ENCODE measurements at places on chromosomes 3 and 15. TPM values are rescaled to one million over a fixed set of nuclear protein-coding genes. Genes with fewer than 3 reads are reported as not detected.
A peak's percentile ranks its signal among the peaks of the same experiment; 100 is the strongest.

Gene ISLR
- total RNA-seq = not detected

Gene B3GALNT1
- 17.3 TPM for total RNA-seq

Gene IL20RB
- 3.8 TPM for total RNA-seq

- no peaks in the 10 kb centered on the region for H3K36me3 ChIP-seq
- no peak overlapping the region for H3K4me3 ChIP-seq
- no peak for DNase-seq
- no peaks in the 10 kb centered on the region for H3K4me1 ChIP-seq
- no peak overlapping the region for H3K27ac ChIP-seq
Observed at GRCh38 chr15:70956201-70956995, 63.8 kb downstream of the LRRC49 start.

GRCh38 chr3:126267169-126267975, 87.0 kb upstream of the ALDH1L1 start:
- H3K36me3 ChIP-seq = no peaks in the 10 kb centered on the region
- H3K4me1 ChIP-seq = no peaks in the 10 kb centered on the region
- no peaks in the 10 kb centered on the region for H3K27me3 ChIP-seq
- peak overlapping the region; percentile 51 for H3K4me3 ChIP-seq
- peak; percentile 92 for DNase-seq

DNA sequence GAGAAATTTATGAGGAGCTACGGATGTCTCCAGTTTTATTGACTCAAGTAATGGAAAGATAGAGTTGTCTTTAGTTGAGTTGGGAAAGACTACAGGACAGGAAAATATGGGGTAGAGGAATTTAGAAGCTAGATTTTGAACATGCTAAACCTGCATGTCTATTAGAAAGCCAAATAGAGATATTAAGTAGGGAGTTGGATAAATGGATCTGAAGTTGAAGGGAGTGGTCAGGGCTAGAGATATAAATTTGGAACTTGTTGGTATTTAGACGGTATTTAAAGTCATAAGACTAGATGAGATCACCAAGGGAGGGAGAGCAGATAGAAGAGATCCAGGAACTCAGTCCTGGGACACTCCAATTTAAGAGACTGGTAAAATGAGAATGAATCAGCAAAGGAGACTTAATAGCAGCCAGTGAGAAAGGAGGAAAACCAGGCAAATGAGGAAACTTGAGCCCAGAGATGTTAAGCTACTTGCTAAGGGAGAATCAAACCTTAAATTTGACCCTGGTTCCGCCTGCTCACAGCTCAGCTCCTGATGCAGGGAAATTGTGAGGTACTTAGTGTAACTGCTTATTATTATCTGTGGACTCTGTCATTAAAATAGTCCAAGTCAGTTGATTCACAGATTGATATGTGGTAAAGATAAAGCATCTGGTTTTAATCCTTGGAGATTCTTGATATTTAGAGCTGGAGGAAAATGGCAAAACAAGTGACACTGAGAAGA, 35.8 kb downstream of the ABI3BP start:
- H3K27me3 ChIP-seq = no peaks in the 10 kb centered on the region
- no peaks in the 10 kb centered on the region for H3K36me3 ChIP-seq
- H3K27ac ChIP-seq = no peak overlapping the region
- no peak overlapping the region for H3K4me3 ChIP-seq
- H3K4me1 ChIP-seq = no peaks in the 10 kb centered on the region
- no peak for DNase-seq

- no peak for DNase-seq
- peaks cover 47% of the 10 kb centered on the region for H3K36me3 ChIP-seq
- H3K27me3 ChIP-seq = no peaks in the 10 kb centered on the region
- H3K4me1 ChIP-seq = peaks cover 55% of the 10 kb centered on the region
Observed at GRCh38 chr15:96334705-96335410, 4.4 kb downstream of the NR2F2 start.

GRCh38 chr15:80241508-80241907, 10.5 kb downstream of the CTXND1 start:
- DNase-seq = no peak
- H3K4me1 ChIP-seq = no peaks in the 10 kb centered on the region
- H3K36me3 ChIP-seq = no peaks in the 10 kb centered on the region
- H3K27ac ChIP-seq = no peak overlapping the region
- H3K27me3 ChIP-seq = peaks cover 20% of the 10 kb centered on the region

DNA sequence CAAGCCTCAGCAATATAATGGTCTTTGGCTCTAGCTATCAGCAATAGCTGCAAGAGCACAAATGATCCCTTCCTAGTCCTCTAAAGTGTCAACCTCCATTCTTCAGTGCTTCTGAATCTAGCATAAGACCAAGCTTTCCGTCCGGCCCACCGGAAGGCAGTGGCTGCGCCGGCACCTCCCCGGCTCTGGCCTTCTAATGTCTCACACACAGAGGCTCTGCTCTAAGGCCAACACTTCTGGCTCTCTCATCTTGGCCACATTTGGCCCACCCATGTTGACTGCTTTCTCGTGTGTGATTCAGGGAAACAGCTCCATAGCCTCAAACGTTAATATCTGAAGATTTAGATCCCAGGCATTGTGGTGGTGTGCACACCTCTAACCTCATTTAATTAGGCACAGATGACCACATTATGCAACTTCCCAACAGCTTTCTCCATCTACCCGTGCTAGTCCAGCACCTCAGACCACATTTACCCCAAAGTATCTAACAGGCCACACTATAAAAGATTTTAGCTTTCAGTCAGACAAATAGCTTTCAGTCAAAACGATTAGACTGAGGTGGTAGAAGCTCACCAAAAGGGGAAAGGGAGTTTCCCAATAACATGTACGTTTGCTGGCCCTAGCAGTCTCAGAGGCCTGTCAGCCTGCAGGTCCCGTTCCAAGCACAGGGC, 19.3 kb downstream of the SLC51A start:
- no peaks in the 10 kb centered on the region for H3K4me1 ChIP-seq
- H3K36me3 ChIP-seq = peaks cover 8% of the 10 kb centered on the region
- no peak overlapping the region for H3K4me3 ChIP-seq
- DNase-seq = no peak
- no peak overlapping the region for H3K27ac ChIP-seq
